ENCODE measurements at places on chromosomes 7 and 10.

- no peak for DNase-seq
These were observed 190.2 kb downstream of the REEP3 start for GRCh38 chr10:63711361-63711760.

DNA sequence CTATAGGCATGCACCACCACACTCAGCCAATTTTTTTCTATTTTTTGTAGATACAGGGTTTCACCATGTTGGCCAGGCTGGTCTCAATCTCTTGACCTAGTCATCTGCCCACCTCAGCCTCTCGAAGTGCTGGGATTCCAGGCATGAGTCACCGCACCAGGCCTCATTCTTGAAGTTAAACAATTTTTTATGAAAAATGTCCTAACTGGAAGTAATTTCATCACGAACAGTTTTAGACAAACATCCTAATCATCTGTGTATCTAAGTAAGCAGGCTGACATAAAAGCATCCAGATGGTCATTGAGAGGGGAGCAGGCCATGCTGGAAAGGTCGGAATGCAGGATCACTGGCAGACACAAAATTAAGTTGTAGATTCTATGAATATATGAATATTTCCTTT, 269.1 kb downstream of the ZMYND11 start:
- DNase-seq = no peak

DNA sequence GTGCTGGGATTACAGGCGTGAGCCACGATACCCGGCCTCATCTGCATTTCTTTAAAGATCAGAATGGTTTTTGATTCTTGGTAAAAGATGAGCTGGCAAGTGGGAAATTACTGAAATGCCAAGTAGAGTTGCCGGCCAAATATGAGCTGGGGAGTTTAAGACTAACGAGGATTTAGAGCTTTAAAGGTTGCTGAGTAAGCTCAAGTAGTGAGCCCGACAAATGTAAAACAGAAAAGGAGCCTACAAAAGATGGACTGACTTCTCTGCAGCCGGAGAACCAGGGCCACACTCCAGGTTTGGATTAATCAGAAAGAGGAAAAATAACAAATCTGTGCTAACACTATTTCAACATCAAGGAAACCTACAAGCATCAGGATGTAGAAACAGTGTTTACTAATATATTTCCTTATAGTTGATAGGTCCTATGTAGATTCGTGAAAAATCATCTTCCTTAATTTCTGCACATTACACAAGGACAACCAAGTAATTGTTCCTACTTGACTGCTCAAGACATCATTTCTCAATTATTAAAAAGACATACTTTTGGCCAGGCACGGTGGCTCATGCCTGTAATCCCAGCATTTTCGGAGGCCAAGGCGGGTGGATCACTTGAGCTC, 49.6 kb downstream of the MPP7 start:
- DNase-seq = no peak

GRCh38 chr7:70188901-70189650, 590.8 kb downstream of the AUTS2 start:
- DNase-seq = no peak

DNA sequence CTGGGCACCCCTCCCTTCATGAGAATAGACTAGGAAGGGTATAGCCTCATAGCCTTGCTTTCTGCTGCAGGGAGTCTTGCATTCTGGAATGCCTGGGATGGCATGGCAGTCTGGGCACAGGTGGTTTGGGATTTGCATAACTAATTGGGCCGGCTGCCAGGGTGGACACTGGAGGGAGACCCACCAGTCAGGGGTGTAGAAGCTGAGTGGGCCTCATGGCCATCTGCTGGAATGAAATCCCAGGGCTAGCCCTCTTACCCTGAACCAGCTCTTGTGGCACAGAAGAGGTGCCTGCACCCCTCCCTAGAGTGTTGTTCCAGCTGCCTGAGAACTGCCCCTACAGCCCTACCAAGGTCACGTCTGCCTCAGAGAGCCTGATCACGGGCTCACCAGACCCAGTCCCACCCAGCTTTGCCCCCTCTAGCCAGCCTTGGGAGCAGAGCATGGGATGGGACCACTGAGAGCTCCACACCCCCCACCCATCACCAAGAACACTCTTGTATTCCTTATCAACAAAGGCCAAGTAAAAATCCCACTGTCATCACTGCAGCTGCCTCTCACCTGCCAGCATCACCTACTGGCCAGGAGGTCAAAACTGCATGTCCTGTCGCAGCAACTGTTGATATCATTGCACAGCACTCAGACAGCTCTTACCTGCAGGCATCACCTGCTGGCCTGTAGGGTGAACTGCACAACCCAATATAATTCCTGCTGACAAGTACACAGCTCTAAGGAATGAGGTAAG, 148.9 kb downstream of the ZEB1 start:
- DNase-seq = no peak

- no peak for DNase-seq
These were observed 215.0 kb downstream of the MDFIC start for GRCh38 chr7:115136796-115137443.

DNA sequence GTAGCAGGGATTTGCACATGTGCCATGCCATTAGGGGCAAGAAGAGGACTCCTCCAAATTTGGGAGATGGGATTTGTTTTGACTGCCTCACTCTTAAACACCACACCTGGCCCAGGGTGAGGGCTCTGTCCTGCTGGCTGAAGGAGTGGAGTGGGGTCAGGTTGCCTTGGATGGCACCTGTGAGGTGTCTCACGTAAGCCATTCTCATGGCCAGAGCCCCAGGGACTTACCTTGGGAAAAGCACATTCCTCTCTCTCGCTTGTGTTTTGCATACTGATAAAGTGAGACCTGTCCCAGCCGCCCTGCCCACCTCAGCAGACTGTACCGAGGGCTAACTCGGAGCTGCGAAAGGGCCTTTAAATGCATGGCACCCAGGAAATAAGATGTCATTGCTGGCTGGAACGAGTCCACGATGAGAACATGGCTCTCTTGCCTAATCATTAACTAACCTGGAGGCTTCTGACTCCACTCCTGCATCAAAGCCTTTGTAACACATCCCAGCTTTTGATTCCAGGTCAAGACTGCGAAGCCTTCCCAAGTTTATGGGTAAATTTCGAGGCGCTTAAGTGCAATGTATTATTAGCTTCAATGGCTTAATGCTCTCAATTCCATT, 184.0 kb upstream of the RNF32 start:
- DNase-seq = no peak

- DNase-seq = no peak
These were observed 448 bp upstream of the NET1 start for GRCh38 chr10:5411941-5412276.

GRCh38 chr10:131032329-131033165, 279.0 kb downstream of the TCERG1L start:
- no peak for DNase-seq

DNA sequence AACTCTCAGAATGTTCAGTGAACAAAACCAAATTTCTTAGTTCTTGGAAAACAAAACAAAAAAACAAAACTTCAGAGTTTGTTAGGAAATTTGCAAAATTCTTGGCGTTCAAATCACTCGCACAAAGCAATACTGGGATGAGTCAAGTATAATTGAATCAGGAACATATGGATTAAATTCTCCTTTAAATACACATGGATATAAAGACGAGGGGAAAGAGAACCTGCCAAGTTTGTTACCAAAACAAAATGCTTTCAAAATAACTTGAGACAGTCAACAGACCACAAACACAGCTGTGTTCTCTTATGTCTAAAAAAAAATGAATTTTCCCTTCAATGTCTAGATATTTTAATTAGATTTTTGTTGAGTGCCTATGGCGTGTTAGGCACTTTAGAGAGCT, 93.5 kb upstream of the MPP7 start:
- DNase-seq = no peak

DNA sequence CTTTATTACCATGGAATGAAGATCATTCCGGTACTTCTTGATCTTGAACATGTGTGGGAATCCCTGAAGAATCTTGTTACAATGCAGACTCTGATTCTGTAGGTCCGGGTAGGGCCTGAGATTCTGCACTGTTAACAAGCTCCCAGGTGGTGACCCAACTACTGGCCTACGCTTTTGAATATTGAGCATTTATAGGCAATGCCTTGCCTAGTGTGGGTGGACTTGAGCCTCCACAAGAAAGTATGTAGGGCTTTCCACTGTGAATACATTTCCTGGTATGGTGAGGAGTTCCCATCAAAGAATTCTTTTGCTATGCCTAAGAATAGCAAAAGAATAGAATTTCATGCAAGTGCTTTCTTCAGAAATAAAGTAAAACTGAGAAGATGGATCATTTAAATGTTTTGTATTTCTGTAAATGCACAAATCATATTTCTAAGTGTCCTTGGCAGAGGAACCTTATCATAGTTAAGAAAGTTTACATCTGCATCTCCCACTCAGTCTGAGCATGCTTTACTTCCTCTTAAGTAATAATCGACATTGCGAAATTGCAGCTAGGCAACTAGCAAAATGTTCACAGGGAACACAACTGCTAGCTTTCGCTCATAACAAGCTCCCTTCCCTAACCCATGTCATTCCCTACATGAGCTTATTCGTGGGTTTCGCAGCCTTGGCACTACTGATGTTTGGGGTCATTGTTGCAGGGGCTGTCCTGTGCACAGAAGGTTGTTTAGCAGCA, 71.4 kb downstream of the AHR start:
- DNase-seq = no peak

GRCh38 chr7:86008898-86009297, 634.8 kb upstream of the GRM3 start:
- DNase-seq = no peak

DNA sequence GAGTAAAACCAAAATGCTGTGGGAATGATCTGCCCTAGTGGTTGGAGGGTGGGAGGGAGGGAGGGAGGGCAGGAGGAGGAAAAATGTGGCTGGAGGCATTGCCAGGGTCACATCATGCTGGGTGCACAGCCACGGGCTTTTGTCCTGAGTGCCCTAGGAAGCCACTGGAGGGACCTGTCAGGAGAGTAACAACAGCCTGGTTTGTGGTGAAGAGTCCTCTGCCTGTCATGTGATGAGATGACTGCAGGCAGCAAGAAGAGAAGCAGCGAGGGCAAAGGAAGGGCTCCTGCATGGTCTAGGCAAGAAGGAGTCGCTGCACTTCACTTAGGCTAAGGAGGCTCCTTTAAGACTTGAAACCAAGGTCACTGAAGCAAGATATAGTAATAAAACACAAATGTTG, 65.6 kb downstream of the PKD1L1 start:
- DNase-seq = no peak

- peak; percentile 5 for DNase-seq
These were observed 28.4 kb downstream of the TMEM130 start for GRCh38 chr7:98841179-98841997.

GRCh38 chr10:43202224-43202656, 64.0 kb downstream of the CSGALNACT2 start:
- no peak for DNase-seq

GRCh38 chr10:34397324-34397723, 417.8 kb downstream of the PARD3 start:
- no peak for DNase-seq

DNA sequence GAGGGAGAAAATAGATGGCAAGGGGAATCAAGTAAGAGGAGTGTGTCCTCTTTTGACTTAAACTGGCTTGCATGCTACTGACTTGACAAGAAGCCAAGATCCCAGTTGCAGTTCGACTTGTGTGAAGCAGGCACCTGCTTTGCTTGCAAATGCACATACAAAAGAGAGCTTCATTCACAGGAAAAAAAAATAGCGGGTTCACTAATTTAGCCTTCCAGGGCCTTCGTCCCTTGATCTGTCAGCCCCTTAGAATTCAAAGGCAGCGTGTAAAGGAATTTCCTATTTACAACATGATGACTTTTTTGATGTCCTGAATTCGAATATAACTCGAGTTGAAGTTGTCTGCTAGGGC, 192.1 kb downstream of the CELF2 start:
- no peak for DNase-seq

- DNase-seq = no peak
These were observed 1377.4 kb downstream of the XPNPEP1 start for GRCh38 chr10:108545921-108546320.

- DNase-seq = no peak
These were observed 27.9 kb upstream of the ABLIM1 start for GRCh38 chr10:114686013-114686412.

DNA sequence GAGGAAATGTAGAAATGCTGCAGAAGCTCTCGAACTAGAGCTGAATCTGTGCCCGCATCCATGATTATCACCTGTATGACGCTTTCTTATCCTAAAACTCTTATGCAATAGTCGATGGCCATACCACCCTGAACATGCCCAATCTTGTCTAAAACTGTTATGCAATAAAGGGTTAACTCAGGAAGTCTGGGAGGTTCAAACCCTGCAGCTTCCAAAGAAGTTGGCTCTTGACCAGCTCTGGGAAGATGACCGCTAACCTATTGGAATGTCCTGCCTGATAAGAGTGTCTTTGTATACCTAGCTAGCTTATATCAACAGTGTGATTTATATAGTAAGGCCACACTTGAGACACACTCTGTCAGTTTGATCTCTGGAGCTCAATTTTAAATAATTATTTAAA, 3.4 kb upstream of the C10orf88 start:
- DNase-seq = no peak

DNA sequence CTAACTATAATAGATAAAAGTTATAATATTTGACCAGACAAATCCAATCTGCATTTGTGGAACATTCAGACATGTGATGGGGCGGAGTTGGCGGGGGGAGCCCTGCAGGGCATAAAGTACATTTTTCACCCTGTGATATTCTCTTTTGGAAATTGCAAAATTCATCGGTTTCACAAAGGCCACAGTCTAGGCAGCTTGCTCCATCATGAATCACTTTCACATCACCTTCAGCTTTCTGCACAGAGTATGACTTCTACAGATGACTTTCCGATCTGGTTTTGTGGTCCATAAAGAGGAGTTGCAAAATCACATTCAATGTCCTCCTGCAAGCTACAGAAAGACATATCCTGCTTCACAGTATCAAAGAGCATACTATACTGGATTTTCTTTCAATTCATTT, 51.4 kb upstream of the APBB1IP start:
- no peak for DNase-seq

DNA sequence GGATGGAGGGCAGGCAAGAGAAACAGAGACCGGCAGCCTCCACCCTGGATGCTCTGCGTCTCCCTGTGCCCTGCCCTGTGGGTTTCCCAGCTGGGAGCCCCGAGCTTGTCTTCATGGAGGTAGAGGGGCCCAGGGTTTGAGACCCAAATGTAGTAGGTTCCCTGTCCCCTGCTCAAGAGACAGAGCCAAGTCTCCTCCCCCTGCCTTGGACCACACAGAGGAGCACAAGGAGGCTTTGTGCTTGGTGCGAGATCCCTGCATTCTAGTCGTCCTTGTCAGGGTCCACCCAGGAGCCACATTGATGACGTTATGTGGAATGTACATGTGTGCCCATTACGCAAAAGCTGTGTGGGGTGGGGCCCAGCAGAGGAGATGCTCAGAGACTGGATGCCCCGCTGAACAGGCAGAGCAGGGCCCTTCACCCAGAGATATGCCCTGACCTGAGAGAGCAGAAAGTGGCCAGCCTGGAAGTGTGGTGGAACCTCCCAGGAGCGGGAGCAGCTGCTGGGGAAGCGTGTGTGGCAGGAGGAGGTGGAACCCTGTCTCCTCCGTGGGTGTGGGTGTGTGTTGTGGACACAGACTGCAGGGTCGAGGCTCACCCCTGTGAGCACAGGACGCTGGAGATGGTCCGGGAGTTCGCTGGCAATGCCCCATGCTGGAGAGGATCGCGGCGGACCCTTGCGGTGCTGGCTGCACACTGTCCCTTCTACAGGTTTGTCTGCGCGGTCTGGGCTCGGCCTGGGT, 39.3 kb downstream of the VWA2 start:
- DNase-seq = no peak

All from caudate nucleus (tissue), 63 donors.